ENCODE measurements at places on chromosomes 2 and 18.

DNA sequence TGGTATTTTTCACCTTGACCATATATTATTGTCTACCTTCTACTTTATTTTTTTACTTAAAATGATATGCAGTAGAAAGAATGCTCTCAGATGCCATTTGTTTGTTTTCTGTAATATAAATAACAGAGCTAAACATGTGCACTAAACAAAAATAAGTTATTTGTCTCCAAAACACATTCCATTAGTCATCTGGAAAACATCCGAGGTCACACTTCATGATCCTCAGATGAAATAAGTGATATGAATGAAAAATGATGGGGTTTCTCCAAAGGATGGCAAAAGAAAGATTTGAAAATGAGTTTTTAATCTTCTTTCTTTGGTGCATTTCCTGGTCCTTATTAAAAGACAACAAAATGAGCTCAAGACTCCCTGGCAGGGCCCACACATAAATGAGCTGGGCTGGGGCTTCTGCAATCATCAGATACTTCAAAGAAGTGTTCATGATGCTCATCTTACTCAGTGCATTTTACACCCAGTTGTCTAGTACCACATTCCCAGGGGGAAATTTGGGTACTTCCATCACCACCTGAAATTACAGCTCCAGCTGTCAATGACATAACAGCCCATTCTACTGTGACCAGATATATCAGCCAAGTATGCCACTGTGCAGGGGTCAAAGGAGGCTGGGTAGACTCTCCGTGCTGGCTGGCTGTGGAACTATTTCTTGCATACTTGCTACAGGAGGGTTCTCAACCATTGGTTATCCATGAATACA lies 283.5 kb downstream of the PID1 start:
- no peak for DNase-seq

- DNase-seq, result no peak
Observed at GRCh38 chr2:101175991-101176390, 24.8 kb upstream of the TBC1D8 start.

GRCh38 chr2:211055438-211055837 lies 499.0 kb downstream of the CPS1 start:
- DNase-seq, result peak; percentile 46

- no peak for DNase-seq
Observed at GRCh38 chr2:46669996-46670793, 190.8 kb downstream of the TMEM247 start.

GRCh38 chr2:149129433-149129832 lies 90.9 kb downstream of the LYPD6B start:
- no peak for DNase-seq

GRCh38 chr2:158217593-158217992 lies 115.9 kb downstream of the UPP2 start:
- no peak for DNase-seq

DNA sequence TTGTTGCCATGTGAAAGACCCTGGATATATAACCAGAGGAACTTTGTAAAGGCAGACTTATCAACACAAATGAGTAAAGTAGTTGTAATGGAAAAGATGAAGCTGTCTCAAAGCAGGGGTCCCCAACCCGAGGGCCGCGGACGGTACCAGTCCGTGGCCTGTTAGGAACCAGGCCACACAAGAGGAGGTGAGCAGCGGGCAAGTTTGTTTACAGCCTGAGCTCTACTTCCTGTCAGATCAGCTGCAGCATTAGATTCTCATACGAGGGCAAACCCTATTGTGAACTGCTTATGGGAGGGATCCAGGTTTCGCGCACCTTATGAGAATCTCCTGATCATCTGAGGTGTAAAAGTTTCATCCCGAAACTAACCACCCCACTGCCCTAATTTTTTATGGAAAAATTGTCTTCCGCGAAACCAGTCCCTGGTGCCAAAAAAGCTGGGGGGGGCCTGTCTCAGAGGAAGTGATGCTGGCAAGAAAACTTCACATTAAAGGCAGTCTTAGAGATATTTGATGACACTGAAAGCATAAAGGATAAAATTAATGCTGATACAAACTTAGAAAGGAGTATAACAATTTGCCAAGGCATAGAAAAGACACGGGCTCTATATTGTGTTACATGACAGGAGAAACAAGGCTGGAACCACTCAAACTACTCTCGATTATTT lies 57.5 kb upstream of the MSTN start:
- no peak for DNase-seq

DNA sequence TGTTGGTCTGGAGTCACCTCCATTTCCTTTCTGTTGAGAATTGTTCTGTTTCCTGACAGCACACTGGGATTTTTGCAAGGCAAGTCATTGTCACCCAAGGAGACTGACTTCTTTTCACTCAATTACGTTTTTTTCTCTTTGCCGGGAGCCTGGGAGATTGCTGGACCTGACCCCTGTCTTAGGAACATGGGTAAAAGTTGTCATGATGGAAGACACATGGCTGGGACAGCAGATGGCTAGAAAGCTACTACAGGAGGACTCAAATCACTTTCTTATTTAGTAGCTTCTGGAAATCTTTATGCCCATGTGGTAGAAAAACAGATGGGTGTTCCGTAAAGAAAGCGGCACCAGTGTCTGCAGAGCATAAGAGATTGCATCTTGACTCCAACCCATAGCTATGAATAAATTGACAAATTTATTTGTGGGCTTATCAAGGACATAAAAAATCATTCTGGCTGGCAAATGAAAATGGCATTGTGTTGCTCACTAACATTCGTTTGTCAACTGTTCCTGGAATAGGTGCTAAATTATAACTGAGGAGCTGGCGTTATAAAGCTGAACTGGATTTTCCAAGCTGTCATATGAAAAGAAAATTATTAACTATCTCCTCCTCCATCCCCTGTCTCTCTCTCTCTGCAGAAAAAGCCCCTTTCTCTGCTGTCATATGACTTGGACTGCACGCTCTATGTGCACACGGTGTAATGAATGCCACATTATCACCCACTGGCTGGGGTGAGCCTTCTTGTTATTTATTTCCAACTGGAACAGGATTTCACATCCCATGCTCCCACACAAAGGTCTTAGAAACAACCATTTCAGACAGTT lies 159.8 kb downstream of the SH3RF3 start:
- DNase-seq, result no peak

DNA sequence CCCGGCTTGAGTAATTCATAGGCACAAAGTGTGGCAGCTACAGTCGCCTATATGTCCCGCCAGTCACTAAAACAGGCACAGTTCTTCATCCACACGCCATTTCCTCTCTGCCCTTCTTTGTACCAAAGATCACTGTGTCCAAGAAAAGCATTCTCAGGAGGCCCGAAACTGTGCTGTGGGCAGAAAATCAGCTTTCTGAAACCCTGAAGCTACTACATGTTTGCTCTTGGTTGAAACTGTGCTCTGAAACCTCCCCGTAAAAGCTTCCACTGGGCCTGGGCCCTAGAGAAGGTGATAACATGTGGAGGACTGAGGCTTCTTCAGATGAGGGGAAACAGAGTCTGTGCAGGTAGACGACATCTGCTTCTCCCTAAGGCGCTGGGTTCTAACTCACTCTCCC lies 75.6 kb upstream of the ID2 start:
- no peak for DNase-seq

All from testis (tissue), 5 donors.